Activated naive CD4-positive, alpha-beta T cell treated with Interleukin-2 at 50 U/mL for 16 hours (primary cell): ENCODE measurements at places on chromosomes 5 and 9.

DNA sequence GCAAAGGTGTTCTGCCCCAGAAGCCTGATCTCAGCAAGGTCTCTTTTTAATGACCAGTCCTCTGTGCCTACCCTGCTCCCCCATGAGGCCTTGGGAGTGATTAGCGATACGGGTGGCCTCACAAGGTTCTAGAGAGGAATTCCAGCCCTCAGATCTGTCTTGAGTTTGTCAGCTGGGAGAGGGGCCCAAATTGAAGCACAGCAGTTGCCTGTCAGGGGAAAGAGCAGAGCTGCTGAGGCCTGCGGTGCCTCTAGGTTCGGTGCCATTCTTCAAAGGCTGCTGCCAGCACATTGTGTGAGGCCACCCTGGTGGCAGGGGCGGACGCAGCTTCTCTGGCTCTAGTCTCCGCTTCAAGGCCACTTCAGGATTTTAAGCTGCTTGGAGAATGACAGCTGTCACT lies 85.7 kb upstream of the GRIA1 start:
- no peak for DNase-seq

DNA sequence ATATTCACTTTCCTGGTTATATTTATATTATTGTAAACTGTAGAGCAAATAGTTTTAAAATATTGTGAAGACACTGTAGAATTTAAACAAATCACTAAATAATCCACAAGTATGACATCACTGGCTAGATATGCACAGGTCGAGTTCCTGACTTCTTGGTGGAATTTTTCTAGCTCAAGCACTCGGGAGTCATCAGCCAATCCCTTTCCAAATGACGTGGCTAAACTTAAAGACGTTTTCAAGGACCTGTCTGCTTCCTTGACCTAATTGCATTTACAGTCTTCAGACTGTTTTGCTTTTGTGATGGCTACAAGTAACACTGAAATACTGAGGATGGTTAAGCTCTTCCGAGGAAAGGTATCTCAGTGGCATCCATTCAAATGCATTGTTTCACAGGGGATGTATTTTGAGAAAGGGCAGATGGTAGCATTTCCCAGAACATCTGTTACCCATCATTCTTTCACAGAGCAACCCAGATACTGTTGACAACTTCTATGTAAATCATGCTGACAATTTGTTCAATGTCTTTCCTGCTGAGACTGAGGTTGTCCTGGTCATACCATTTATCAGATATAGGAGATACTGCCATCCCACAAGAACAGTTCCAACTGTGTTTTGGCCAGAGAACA lies 262.8 kb downstream of the CDH10 start:
- no peak for DNase-seq

GRCh38 chr5:155116456-155117251 lies 103.1 kb downstream of the KIF4B start:
- no peak for DNase-seq

- DNase-seq, result no peak
These were observed 273.3 kb downstream of the MAN2A1 start for GRCh38 chr5:109962882-109963603.

GRCh38 chr9:71962328-71962727 lies 50.9 kb downstream of the C9orf85 start:
- DNase-seq, result no peak

DNA sequence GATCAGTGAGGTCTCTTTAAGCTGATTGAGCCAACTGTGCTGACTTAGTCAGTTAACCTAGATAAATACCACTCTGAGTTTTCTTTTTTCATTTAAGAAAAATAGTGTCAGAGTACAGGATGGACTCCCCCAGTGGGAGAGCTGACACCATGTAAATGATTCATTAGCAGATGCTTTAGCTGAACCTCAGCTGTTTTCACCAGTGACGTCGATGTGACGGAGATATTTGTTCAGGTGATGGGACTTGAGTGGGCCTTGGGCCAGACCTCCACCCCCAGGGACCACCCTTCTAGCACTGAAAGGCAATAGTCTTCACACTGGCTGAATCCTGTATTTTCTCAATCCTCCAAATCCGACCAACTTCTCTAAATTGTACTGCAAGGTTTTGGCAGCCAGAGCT lies 196.1 kb downstream of the GAS1 start:
- DNase-seq, result no peak

- DNase-seq, result no peak
These were observed 65.2 kb downstream of the JMY start for GRCh38 chr5:79301046-79301712.

DNA sequence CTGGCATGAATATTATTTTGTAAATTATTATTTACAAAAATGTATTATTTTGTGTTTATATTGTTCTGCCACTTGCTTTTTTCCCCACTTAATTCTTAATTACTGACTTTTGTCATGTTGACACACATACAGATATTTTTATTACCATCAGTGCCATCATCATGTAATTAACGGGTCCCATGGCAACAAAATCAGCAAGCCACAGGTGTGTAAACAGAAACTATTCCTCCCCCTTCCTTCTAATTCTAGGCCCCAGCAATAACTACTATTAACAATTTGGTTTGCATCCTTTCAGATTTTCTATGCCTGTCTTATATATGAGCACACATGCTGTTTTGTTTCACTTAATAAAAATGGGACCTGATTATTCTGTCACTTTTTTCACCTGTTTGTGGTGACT lies 29.3 kb downstream of the CYFIP2 start:
- no peak for DNase-seq

- no peak for DNase-seq
These were observed 115.0 kb upstream of the CACNA1B start for GRCh38 chr9:137762414-137763061.

DNA sequence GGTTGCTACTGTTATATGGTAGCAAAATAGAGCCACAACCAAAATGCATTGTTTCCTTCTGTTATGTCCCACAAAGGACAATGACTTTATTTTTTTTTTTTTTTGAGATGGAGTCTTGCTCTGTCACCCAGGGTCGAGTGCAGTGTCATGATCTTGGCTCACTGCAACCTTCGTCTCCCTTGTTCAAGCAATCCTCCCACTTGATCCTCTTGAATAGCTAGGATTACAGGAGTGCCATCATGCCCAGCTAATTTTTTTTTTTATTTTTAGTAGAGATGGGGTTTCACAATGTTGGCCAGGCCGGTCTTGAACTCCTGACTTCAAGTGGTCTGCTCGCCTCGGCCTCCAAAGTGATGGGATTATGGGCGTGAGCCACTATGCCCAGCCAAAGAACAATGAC lies 527.7 kb upstream of the SGCD start:
- no peak for DNase-seq
